Osteoblast (primary cell): ENCODE measurements at places on chromosomes 1 and 21. TPM values are rescaled to one million over a fixed set of nuclear protein-coding genes. Genes with fewer than 3 reads are reported as not detected.

The TCP10L gene
- total RNA-seq, result 0.72 TPM in 1 of 2 replicates, not detected in the other

- no peak for DNase-seq
Measured at GRCh38 chr1:234765672-234766071, 155.7 kb upstream of the IRF2BP2 start.

The PODN gene
- total RNA-seq, result 43.3 and 52.8 TPM in 2 replicates

- DNase-seq, result no peak
Measured at GRCh38 chr1:89587729-89588161, 45.2 kb upstream of the LRRC8C start.

DNA sequence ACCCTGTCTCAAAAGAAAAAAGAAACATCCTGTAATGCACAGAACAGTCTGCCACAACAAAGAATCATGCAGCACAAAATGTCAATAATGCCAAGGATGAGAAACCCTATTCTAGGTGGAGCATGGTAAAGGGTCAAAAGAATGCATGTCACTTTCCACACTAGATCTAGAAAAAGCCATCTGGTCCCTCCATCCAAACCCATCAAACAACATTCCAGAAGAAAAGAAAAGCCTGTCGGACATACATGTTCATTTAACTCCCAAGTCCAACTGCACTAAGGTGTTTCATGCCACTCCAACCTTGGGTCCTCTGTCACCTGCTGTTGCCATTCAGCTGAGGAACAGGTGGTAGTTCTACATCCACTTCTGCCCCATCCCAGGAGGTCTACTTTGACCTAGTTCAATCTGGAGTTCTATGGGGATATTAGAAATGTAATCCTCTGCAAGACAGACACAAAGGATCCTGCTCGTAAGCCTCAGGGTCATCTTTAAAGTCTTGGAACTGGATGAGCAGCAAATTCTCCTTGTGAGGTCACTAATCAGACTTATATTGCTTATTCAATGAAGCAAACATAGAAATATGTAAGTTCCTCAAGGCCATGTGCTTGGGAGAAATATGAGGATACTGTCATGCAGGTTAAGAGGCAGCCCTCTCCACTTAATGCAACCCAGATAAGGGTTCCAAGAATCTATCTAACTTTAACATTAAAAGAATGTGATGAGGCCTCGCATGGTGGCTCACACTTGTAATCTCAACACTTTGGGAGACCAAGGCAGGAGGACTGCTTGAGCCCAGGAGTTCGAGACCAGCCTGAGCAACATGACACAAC is 3.7 kb downstream of the DEDD start:
- DNase-seq, result no peak

The GOLPH3L gene
- total RNA-seq, result 17.0 and 18.0 TPM in 2 replicates

- DNase-seq, result peak; percentile 49
Measured at GRCh38 chr1:25774921-25775771, 24.8 kb upstream of the SELENON start.

DNA sequence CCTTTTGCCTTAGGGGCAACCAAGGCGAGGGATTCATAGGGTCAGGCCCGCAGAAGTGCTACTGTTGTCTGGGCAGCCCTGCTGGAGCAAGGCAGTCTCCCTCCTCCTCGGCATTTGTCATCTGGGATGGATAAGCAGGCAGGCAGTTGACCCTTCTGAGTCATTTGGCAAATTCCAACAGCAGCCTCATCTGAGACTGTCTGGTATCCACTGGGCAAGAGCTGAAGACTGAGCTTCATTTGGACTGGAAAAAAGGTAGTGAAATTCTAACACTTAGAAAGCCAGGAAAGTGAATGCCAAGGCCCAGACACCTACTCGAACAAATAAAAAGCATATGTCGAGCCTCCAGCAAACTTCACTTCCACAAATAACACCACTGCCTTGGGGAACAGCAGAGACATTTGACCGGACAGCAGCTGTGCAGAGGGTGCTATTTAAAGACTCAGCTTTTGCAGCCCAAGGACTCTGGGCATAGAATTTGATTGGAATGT is 4.0 kb upstream of the ZBTB40 start:
- peak; percentile 91 for DNase-seq

DNA sequence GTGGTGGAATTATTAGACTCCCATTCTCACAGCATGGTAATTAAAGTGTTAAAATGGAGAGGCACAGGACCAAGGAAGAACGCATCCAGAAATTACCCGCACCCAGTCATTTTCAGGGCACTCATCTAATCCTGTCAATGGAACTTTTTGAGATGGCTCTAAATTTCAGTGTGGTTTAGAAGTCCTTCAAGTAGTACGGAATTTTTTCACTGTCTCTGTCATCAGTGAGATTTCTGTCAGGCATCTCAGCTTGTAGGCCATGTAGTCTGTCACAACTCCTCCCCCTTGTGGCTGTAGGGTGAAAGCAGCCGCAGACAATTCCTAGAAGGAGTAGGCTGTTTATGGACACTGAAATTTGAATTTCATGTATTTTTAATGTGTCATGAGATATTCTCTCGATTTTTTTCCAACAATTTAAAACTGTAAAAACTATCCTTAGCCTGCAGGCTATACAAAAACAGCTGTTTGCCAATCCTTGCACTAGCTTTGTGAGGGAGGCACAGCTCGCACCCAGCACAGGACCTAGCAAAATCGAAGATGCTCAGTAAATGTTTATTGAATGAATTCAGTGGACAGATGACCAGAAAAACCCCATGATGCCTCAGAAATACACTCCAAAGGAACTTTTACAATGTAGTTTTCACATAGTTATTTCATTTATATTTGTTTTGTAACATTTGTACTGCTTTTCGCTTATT is 6.6 kb upstream of the NUP133 start:
- DNase-seq, result no peak

GRCh38 chr1:36790191-36790590 is 244.1 kb downstream of the GRIK3 start:
- no peak for DNase-seq

DNA sequence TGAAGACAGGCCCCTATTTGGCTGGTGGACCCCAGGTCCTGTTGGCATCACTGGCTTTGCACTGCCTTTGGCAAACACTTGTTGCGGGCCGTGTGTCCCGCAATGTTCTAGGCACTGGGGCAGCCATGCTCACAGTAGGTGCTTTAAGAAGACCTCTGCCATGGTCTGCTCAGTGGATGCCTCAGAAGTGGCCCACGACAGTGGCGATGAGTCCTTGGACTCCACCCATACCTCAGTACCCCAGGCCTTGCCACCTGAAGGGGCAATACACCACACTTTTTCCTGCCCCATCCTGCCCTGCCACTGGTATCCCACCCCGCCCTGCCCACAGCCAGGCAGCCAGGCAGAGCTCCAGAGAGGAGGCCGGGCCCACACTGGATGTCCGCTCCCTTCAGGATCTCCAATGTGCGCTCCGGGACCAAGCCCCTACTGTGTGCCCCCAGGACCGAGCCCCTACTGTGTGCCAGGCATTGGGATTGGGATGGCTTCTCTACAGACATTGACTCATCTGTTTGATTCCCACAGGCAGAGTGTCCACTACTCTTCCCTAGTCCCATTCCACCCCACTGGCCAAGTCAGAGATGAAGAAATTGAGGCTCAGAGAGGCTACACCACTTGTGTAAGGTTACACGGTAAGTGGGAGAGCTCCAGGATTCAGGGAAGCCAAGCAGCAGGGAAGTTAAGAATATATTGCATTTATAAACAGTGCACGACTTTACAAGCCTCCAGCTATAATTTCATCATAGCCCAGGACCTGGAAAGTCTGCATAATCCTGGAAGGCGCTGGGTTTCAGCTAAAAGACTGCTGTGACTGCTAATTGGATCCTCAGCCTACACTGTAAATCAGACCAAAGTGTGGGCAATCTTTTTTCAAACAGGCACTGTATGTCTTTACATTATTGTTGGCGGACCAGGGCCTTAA is 101.6 kb downstream of the DMRTB1 start:
- DNase-seq, result no peak

The TNNT2 gene
- total RNA-seq, result not detected in 2 replicates
